ENCODE measurements at places on chromosomes 7 and 10. TPM values are rescaled to one million over a fixed set of nuclear protein-coding genes. Genes with fewer than 3 reads are reported as not detected.

Gene SOSTDC1
- total RNA-seq, result not detected

DNA sequence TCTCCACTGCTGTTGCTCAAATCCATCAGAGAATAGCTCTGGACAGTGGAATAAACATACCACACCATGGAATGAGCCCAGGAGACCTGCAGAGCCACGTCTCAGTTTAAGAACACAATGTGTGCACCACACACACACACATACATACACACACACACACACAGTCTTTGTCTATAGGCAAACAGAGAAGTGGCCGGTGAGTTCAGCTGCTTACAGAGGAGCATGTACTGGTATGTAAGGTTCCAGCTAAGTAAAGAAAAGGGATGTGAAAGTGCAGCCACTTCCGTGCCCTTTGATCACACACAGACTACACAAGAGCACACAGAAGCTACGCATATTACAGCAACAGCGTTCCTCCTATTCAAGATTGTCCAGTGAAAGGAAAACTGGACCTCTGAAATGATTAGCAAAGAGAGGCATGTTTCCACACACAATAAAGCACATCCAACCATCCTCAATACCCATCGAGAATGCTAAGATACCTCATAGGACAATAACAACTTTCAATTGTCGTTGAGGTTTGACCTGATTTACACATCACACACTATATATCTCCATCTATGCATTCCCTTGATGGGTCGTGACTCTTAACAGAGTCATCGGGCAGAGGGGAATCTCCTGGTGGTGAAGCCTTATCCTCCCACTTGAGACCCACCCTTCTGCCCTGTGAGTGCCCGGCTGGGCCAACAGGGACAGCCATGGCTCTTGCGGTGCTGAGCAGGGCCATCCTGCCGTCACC lies 23.6 kb downstream of the SLC35B4 start:
- peaks cover 12% of the 10 kb centered on the region for H3K4me1 ChIP-seq
- peak; percentile 86 for DNase-seq
- H3K27ac ChIP-seq, result peak overlapping the region; percentile 40
- no peak overlapping the region for H3K4me3 ChIP-seq

DNA sequence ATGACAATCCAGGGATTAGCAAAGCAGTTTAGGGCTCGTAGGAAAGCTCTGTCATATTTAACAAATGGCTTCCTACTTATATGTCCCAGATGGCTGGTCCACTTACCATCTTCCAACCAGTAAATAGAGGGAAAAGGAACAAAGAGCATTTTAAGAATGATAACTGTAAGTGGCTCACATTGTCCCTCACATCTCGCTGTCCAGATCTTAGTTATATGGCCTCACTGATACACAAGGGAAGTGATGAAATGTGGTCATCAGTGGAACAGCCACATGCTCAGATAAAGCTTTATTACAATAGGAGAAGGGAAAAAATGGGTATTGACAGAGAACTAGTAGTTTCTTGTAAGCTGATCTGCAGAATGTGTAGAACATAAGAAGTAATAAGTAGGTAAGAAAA lies 35.8 kb downstream of the IQUB start:
- no peak overlapping the region for H3K4me3 ChIP-seq
- H3K27me3 ChIP-seq, result no peaks in the 10 kb centered on the region
- no peaks in the 10 kb centered on the region for H3K4me1 ChIP-seq
- H3K36me3 ChIP-seq, result no peaks in the 10 kb centered on the region
- no peak for DNase-seq

Gene AMZ1
- not detected for total RNA-seq

Gene ZNF117
- total RNA-seq, result 19.0 TPM

DNA sequence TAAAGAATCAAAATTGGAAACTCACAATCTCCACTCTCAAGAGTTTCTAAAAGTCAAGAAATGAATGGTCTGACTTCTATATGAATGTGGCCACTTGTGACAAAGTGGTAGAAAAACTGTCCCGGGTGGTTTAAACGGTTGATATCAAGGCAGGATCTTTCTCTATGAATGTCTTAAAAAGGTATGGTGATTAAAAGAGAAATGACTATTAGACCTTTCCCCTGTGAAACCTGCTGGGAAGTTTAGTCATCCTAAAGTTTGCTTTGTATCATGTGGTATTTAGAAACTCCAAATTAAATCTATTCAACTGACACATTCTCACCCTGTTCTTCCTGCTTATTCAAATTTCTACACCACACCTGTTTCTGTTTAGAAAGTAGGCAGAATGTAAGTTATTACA lies 492.5 kb downstream of the XPNPEP1 start:
- no peak overlapping the region for H3K27ac ChIP-seq
- no peaks in the 10 kb centered on the region for H3K27me3 ChIP-seq
- H3K4me3 ChIP-seq, result no peak overlapping the region
- no peaks in the 10 kb centered on the region for H3K36me3 ChIP-seq
- H3K4me1 ChIP-seq, result no peaks in the 10 kb centered on the region

Gene C10orf71
- not detected for total RNA-seq

Gene TUBB8
- total RNA-seq, result not detected

Gene FRMD4A
- total RNA-seq, result not detected

- H3K36me3 ChIP-seq, result no peaks in the 10 kb centered on the region
- no peak overlapping the region for H3K4me3 ChIP-seq
- DNase-seq, result no peak
- H3K4me1 ChIP-seq, result no peaks in the 10 kb centered on the region
These were observed 26.8 kb upstream of the TRUB1 start for GRCh38 chr10:114911052-114911711.

Gene AKR1B15
- total RNA-seq, result not detected

GRCh38 chr7:36802459-36803135 lies 78.3 kb upstream of the AOAH start:
- DNase-seq, result no peak
- H3K27ac ChIP-seq, result no peak overlapping the region
- H3K27me3 ChIP-seq, result no peaks in the 10 kb centered on the region
- H3K36me3 ChIP-seq, result no peaks in the 10 kb centered on the region

- H3K27ac ChIP-seq, result no peak overlapping the region
- no peaks in the 10 kb centered on the region for H3K36me3 ChIP-seq
- no peaks in the 10 kb centered on the region for H3K27me3 ChIP-seq
- no peak for DNase-seq
- no peak overlapping the region for H3K4me3 ChIP-seq
These were observed 115.7 kb downstream of the ICA1 start for GRCh38 chr7:8146106-8146787.

DNA sequence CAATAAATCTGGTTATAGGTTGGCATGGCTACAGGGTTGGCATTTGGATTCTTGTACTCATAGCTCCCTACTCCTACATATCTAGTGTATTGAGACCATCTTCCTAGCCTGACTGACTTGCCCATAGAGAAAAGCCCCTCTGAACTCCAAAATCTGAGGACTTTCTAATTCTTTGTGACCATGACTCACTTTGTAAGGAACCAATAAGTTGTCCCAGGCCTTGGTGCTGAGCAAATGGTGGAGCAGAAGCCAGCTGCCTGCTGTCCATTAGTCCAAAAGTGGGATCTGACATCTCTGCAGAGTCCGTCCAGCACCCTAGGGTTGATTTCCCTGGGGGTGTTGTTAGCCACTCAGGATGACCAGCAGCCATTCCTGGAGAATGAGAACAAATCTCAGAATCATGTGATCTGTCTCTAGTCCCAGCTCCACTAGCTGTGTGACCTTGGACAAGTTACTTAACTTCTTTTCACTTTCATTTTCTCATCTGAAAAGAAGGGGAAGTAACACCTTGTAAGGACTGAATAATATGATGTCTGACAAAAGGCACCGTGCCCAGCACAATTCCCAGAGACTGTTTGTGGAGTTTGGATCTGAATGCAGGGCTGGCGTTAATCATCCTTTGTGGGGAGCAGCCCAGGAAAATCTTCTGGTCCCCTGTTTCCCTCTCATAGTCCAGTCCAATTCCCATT lies 44.1 kb downstream of the MTURN start:
- no peaks in the 10 kb centered on the region for H3K27me3 ChIP-seq
- H3K36me3 ChIP-seq, result no peaks in the 10 kb centered on the region
- H3K4me3 ChIP-seq, result peak overlapping the region; percentile 52
- peaks cover 79% of the 10 kb centered on the region for H3K4me1 ChIP-seq
- peak overlapping the region; percentile 92 for H3K27ac ChIP-seq

- no peaks in the 10 kb centered on the region for H3K4me1 ChIP-seq
- no peak overlapping the region for H3K27ac ChIP-seq
- DNase-seq, result no peak
- H3K27me3 ChIP-seq, result no peaks in the 10 kb centered on the region
- H3K36me3 ChIP-seq, result no peaks in the 10 kb centered on the region
- no peak overlapping the region for H3K4me3 ChIP-seq
These were observed 714.9 kb downstream of the KCNMA1 start for GRCh38 chr10:76922666-76923065.

DNA sequence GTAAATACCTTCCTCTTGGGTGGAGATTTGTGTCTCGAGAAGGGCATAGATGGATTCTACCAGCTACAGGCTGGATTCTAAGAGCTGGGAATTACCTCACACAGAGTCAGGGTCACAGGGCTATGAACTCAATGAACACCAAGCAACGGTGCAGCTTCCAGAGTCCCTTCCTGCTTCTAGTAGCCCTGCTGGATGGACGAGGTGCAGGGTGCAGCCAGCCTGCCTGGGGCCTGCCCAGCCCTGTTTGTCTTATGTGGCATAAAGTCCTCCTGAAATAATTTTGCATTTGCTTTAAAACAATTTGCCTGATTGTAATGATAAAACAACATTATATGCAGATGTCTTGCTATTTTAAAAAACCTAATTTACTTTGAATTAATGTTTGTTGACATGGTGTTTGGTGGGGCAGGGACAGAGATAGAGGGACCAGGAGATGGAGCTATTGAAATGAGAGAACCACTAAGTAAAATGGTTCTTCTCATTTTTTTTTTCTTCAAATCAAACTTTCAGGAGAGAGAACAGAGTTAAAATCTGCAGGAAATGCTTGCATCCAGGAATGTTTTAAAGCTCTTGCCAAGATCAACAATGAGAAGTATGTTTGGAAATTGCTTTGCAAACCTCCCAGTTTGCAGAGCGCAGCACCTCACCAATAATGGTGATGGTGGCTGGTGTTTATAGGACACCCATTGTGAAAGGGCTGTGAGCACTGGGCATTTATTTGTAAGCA lies 305.4 kb upstream of the PODXL start:
- H3K27ac ChIP-seq, result no peak overlapping the region
- no peak overlapping the region for H3K4me3 ChIP-seq
- no peaks in the 10 kb centered on the region for H3K36me3 ChIP-seq

Gene MKI67
- 33.1 TPM for total RNA-seq

GRCh38 chr7:54729107-54729506 lies 29.9 kb downstream of the SEC61G start:
- H3K4me1 ChIP-seq, result no peaks in the 10 kb centered on the region
- H3K36me3 ChIP-seq, result no peaks in the 10 kb centered on the region
- H3K27me3 ChIP-seq, result no peaks in the 10 kb centered on the region
- H3K4me3 ChIP-seq, result no peak overlapping the region

Gene PNLIPRP3
- not detected for total RNA-seq

Gene TWIST1
- total RNA-seq, result not detected

- no peaks in the 10 kb centered on the region for H3K4me1 ChIP-seq
- H3K4me3 ChIP-seq, result no peak overlapping the region
- no peak for DNase-seq
- H3K27ac ChIP-seq, result no peak overlapping the region
- no peaks in the 10 kb centered on the region for H3K27me3 ChIP-seq
These were observed 763.1 kb upstream of the COBL start for GRCh38 chr7:52079726-52080125.

DNA sequence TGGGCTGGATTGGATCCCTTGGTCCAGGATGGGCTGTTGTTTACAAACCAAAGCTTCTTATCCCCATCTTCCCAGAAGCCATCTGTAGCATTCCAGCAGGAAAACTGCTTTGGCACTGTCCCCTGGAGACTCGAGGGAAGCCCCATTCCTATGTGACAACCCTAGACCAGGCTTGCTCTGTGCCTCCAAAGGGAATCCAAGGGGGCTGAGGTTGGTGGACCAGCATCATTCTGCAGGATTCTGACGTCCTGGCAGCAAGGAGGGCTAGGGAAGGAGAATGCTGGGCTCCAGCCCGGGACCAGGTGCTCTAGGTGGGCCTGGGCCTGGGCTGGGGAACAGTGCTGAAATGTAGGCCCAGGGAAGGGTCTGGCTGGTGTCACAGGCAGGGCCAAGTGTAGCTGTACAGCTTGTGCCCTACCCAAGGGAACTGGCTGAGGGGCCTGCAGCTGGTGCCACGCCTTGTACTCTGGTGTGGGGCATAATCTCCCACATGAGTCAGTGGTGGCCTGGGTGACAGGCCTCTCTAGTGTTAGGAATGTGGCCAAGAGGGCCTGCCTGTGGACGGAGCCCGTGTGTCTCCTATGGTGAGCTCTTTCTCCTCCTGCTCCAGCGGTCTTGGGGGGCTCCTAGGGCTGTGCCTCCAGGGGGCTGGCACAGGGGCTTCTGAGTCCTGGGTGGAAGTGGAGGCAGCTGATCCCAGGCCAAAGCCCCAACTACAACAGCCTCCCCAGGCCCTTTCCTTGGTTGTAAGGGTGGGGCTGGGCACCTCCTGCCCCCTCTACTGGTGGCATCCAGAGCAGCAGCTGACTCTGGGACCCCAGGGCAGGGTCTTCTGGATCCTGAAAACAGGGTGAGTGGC lies 25.2 kb downstream of the TRIM8 start:
- H3K27ac ChIP-seq, result no peak overlapping the region
- peaks cover 13% of the 10 kb centered on the region for H3K4me1 ChIP-seq
- DNase-seq, result peak; percentile 55
- H3K4me3 ChIP-seq, result no peak overlapping the region

All from Karpas-422 (cell line).